GF-D8 (cell line): ENCODE measurements at places on chromosomes 5 and 9.

GRCh38 chr9:6495466-6495865, 82.5 kb downstream of the UHRF2 start:
- no peak for DNase-seq

- DNase-seq = no peak
Measured at GRCh38 chr5:142576303-142576702, 109.6 kb downstream of the FGF1 start.

- no peak for DNase-seq
Measured at GRCh38 chr5:79816014-79816413, 126.4 kb downstream of the CMYA5 start.

DNA sequence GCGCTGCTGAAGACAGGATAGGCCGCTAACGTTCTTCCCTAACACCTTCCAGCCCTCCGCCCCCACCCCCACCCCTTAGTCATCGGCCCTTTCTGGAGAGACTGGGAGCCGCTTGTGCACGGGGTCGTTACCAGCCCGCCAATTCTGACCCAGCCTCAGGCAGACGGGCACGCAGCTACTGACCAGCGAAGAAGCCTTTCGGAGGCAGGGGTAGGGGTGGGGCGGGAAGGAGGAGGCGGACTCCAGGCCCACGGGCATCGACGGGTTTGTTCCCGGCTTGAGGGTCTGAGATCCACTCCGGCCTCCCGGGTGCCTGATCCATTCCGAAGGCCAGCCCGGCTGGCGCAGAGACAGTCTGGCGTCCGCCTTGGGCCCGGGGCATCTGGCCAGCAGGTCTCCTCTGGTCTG, 729 bp upstream of the HAND1 start:
- DNase-seq = no peak

DNA sequence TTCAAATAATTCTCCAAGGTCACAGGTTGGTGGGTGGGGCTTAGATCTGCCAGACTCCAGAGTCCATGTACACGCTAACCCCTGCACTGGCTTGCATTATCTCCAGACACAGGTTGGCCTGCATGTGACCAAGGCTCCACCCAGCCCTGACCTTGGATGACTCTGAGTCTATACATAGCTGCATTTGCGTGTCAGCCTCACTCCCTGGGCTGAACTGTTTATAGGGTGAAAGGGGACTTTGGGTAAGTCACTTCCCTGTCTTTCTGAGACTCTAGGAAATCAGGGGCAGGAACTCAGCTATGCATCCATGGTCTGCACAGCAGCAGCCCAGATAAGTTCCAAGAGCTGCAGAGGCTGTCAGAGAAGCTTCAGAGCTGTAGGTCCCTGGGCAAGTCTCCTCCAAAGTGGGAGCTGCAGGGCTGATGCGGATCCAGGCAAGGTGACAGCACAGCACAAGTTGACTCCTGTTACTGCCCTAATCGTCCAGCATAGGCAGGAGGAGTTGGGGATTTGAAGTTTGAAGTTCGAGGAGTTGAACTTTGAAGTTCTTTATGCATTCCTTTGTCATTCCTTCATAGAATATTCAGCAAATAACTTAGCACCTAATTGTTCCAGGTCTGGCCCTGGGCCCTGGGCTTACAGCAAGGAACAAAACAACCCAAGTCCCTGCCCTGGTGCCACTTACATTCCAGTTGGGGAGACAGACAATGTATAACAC, 53.4 kb downstream of the SLC22A5 start:
- no peak for DNase-seq

DNA sequence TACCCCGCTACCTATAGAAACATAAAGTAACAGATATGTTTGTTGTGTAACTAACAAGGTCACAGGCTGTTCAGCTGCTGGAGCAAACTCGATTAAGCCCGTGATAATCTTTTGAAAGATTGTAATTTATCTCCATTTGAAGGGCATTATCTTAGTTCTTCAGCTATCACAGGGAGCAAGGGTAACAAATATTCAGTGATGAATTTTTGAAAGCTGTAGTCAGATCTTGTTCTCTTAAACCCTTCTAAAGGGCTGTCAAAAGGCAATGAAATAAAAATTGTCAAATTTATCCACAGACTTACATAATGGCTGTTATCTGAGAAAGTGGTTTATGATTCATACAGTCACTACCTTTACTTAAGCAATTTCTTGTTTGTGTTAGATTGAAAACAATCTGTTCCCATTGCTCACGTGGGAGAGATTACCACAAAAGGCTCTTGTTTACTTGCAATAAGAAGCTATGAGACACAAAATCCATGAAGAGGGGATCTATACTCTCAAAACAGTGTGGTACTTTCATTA, 78.3 kb upstream of the ZNF608 start:
- DNase-seq = no peak

DNA sequence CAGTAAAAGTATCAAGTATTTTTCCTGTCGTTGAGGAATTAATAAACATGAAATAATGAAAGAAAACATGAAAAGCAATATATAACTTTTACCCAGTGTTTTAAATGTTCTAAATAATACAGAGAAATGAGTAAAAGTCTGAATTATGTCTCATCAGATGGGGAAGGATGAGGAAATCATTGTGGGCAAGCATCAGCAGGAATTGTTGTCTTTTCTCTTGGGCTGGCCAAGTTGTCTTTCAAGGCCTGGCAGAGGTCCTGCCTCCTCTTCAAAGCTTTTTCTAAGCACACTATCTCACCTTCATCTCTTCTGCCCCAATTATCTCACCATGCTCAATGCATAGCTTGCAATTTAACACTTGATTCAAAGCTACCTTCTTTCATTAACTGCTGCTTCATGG, 41.9 kb downstream of the MOCS2 start:
- DNase-seq = no peak

DNA sequence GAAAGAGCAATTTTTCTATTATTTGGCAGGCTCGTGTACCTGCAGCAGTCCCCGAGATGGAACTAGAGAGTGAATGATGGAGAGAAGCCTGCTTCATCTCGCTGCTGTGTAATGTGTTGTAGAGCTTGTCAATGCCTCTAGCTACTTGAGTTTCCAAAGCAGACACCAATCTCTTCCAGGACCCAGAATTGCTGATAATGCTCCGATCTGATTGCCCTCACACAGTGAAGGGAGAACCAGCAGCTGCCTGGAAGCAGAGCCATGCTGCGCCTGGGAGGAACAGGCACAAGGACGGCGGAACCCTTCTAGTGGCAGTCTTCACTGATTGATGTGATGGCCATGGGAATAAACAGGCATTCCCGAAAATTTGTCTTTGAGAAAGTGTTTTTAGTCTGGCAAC, 288.0 kb downstream of the ICE1 start:
- no peak for DNase-seq

DNA sequence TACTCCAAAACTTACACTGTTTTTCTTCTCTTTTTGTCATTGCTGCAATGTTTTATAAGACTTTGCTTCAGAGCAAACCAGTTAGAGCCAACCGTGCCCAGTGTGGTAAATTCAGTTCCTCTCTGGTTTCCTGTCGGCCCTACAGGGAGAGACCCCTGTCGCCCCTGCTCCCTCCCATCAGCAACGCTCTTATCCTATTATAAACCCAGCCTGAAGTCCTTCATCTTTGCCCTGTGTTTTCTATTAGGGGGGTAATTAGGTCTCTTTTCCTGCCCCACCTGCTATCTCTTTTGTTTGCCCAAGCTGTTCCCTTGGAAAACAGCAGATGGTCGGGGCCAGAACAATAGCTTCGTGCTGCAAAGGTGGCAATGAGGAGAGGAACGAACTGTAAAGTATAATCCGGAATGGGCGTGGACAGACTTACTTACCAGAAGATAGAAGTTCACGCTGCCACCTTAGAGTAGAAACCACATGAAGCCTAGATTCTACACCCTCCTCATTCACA, 21.4 kb upstream of the OTULINL start:
- peak; percentile 23 for DNase-seq

GRCh38 chr5:54360925-54361662, 50.7 kb upstream of the ARL15 start:
- DNase-seq = no peak

DNA sequence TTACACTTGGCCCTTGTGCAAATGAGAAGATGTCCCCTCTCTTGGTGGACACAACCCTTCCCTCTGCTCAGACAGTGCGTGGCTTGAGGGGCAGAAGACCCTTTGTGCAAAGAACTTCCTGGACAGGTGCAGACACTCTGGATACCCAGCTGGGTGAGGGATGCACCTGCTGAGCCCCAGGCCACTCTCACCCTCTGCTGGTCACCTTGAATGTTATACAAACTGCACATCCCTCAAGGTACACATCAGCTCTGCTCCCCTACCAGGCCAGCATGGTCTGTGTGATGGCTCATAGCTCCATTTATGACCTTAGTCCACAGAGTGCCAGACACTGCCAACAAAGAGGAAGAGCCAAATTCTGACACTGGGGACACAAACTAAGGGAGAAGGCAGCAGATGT, 3.1 kb upstream of the DIRAS2 start:
- DNase-seq = no peak

DNA sequence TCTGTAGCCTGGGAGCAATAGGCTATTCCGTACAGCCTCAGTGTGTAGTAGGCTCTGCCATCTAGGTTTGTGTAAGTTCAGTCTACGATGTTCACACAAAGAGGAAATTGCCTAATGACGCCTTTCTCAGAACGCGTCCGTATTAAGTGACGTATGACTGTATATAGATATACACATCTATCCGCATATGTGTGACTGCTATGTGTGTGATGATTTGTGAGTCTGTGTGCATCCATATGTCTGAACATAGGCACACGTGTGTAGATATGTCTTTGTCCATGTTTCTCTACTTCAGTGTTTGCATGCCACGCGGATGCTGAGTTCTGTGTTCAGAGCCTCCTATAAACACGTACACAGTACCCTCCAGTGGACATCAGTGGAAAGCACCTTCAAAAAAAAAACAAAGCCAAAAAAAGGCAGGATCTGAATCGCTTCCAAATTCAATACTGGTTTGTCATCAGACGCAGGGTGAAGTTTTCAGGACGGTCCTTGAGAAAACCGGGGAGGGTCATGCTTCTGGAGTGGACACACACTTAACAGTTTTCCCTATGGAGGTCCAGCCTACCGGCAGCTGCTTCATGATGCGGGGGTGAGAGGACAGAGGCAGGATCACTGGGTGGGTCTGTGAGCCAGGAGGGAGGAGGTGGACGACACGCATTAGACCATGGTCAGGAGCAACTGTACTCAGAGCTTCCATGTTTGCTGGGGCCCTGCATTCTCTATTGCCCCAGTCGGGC, 29.5 kb upstream of the ALDH1B1 start:
- peak; percentile 51 for DNase-seq

DNA sequence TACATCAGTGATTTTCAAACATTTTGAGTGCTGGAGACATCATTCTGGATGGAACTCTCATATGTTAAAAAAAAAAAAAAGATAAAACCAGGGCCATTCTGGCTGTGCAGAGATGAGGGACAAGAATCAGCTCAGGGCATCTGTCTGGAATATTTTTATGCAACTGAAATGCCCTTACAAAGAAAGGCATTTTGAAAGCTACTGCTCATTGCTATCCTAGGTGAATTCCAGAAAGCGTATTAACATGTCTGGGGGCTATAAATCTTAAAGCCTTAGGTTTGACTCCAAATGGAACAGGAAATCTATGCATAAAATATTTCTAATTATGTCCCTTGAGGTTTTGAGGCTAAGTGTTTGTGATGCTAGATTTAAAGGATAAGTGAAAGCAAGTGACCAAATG, 14.9 kb upstream of the PCSK1 start:
- no peak for DNase-seq

DNA sequence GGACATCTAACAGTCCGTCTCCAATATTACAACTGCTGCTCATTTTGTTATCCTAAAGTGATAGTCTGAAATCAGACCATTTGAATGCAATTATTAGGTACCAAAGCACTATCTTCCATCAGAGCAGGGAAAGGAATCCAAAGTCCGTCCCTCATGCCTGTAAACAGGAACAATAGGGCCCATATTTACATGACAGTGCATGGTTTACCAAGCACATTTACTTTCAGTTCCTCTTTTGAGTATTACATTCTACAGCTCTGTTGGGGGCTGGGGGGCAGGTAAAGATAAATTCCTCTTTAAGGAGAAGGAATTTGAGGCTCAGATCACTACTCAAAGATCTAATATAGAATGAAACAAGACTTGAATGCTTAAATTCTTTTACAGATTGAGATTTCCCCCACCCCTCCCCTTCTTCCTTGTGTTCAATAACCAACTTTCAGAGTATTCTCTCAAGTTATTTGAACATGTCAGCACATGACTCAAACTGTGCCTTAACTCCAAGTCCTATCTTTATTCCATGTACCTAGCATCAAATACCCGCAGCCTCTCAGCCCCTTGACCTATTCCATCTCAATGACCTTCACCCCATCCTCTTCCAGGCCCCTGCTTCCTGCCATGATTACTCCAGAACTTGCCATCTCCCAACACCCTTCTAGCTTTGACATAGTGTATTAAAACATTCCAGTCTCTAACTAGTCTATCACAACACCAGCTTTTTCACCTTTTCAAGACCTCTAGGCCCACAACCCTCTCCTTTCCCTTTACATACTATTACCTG, 71.0 kb downstream of the BRINP1 start:
- no peak for DNase-seq

DNA sequence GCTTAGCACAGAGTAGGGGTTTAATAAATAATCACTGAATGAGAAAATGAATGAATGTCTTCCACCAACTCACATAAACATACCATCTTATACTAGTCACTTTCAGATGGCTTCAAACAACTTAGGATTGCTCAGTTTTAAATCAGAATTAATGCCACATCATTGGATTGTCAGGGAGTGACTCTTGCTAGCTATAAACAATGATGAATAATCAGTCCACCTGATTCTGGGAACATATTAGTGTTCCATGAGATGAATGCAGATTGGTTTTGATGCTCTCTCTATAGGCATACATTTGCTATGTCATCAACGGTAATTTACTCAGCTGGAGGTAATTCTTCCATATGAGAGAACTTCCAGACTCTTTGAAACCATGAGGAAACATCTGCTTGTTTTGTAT, 97.4 kb downstream of the CDH9 start:
- DNase-seq = no peak

DNA sequence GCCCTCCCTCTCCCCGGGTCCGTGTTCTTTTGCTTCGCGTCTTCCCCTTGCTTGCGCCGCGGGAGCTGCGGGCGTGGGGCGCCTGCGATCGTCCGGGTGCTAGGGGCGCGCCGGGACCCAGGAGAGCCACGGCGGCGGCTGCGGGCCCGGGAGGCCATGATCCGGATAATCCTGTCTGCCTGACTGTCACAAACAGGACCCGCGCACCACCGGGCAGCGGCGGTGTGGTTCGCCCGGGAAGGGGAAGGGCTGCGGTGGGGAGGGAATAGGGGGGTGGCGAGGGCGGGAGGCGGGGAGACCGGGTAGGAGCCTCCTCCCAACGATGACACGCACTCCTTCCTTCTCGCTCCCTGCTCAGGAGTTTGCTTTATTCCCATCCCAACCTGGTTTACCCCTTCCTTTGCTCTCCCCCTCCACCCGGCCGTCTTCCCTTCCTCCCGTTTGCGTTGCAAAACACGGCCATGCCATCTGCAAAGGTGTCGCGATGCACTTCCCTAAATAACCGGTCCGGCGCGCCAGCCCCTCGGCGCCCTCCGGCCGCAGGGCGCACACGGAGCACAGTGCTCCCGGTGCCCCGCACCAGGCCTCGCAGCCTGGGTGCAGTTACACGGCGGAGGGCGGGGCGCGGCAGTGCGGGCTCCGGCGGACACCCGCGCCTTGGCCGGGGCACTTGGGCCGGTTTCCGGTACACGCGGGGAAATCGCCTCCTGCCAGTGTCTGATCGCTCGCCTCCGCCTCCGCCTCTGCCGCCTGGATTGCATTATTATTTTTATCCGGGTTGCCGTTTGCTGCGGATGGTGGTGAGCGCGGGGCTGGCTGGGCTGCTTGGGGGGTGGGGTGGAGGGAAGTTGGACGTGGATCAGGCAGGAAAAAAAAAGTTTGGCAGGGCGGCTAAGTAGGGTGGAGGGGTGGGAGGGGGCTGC, 1.5 kb downstream of the SMARCA2 start:
- DNase-seq = peak; percentile 65

- no peak for DNase-seq
Measured at GRCh38 chr5:43891112-43891511, 288.1 kb downstream of the NNT start.
